ENCODE measurements at places on chromosomes 5 and 9.

DNA sequence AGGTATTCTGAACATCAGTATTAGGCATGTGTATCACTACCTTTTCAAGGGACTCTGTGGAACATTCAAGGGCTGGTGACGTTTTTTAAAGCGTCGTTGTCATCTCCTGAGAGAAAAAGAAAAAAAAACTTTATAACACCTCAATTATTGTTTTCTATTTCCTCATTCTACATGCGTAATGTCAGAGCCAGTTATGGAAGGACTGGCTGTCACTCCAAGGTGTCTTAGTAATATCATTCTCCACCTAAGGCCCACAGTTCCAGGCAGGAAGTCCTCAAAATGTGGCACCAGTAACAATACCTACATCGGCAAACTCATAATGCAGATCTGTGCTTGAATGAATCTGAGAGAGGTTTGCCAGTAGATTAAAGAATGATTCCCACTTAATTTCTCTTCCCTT is 210.2 kb downstream of the SAXO1 start:
- DNase-seq = no peak

DNA sequence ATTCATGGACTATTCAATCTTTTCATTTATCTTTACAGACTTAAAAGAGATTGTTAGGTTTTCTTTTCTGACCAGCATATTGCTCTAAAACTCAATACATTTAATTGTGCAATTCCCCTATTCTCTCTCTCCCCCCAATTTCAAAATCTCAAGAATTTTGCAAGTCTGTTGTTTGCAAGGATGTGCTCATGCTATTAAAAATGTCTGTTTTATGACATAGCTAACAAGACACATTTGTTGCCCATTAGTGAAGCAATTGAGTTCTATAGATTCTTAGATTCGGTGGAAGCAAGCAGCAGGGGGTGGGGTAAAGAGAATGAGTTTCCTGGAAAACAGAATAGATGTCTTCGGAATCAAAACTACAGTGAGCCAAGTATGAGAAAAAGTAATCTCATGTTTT is 8.5 kb upstream of the CSNK1A1 start:
- no peak for DNase-seq

GRCh38 chr9:125815568-125815967 is 68.4 kb downstream of the PBX3 start:
- DNase-seq = no peak

GRCh38 chr9:121584421-121584820 is 67.0 kb upstream of the DAB2IP start:
- DNase-seq = no peak

DNA sequence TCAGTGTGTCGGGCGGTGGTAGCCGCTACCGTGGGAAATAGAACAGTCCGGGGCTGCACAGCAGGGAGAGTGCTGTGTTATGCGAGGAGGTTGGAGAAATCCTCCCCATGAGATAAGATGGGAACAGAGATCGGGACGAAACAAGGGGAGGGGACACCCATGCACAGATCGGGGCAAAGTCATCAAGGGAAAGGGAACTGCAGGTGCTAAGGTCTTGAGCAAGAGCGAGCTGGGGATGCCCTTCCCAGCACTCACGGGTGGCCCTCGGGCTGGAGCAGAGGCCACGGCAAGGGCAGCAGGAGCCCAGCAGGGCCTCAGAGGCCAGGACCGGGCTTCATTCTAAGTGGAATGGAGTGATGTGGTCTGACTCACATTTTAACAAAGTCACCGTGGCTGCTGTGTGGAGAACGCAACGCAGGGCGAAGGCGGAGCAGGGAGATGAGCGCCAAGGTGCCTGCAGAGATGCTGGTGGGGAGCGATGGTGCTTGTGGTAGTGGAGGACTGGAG is 7.7 kb downstream of the IL13 start:
- no peak for DNase-seq

DNA sequence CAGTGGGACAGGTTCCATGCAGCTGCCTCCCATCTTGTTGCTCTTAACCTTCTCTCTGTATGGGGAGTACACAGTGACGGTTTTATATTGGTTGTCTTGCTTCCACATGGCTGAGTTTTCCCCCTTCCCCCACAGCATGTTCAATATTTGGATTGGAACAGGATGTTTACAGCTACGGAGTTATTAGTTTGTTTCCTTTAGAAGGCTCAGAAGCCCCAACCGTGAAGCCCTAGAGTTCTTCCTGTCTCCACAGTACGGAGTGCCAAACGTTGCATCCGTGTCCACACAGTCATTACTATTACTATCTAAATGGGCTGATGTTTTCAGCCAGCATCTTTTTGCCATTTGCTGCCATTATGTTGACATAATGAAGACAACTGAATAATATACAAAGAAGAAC is 277.5 kb downstream of the MARCHF11 start:
- no peak for DNase-seq

GRCh38 chr9:124197177-124198095 is 60.3 kb upstream of the NEK6 start:
- no peak for DNase-seq

DNA sequence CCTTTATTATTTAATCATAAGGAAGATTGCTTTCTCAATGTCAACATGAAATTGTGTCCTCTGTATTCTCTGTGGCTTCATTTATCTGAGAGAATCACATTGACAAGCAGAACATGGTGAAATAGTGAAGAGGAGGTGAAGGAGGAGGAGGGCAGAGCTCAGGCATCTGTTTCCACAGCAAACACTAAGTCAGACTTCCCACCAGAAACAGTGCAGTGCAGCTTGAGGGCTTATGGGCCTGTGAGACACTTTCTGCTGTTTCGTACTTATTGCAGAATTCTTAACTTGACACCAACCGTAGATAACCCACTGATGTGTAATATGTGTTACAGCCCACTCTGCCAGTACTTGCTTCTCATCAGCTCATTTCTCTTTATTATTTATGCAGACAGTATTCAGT is 386.3 kb downstream of the DIRAS2 start:
- no peak for DNase-seq

DNA sequence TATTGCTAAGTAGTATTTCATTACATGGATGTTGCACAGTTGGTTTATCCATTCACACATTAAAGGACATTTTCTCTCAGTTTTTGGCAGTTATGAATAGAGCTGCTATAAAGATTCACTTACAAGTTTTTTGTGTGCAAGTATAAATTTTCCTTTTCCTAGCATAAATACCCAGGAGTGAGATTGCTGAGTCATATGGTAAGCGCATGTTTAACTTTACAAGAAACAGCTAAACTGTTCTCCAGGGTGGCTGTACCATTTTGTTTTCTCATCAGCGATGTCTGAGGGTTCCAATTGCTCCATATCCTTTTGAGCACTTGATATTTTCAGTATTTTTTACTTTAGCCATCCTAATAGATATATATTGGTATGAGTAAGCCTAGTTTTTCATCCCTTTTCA is 16.4 kb upstream of the ABCA1 start:
- DNase-seq = no peak

DNA sequence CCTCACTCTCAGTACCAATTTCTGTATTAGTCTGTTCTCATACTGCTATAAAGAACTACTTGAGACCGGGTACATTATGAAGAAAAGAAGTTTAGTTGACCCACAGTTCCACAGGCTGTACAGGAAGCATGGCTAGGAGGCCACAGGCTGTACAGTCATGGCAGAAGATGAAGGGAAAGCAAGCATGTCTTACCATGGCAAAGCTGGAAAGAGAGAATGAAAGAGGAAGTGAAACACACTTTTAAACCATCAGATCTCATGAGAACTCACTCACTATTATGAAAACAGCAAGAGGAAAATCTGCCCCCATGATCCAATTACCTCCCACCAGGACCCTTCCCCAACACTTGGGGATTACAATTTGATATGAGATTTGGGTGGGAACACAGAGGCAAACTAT is 698.8 kb downstream of the CDH9 start:
- DNase-seq = no peak

DNA sequence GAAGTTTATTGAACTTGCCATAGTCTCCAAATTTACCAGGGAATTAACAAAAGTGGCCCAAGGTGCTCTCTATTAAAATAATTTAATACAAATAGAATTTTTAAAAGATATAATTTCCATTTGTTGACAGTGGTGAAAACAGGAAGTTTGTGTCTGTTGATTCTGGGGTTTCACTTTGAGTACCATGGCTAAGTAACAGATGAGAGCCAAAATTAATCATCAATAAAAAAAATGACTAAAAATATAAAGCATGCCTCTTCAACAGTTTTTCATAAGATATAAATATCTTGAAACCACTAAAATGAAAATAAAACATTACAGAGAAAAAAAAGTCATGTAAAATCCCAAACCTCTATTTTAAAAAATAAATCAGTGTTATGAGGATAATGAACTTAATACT is 49.8 kb downstream of the SGCD start:
- no peak for DNase-seq

GRCh38 chr5:4627131-4627530 is 513.0 kb upstream of the ADAMTS16 start:
- DNase-seq = no peak

DNA sequence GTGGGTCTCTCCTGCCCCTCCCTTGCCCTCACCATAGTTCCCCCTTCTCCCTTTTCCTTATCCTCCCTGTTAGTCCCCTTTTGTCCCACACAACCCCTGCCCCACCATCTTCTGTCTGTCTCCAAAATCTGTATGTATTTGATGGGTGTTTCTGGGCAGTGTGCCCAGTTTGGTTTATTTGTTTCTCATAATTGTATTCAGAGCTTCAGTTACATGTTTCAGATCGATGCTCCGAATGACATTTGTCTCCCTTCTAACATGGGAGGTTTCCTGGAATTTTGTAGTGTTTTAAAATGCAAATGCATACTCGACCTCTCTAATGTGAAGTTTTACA is 22.2 kb downstream of the FBXL7 start:
- no peak for DNase-seq

DNA sequence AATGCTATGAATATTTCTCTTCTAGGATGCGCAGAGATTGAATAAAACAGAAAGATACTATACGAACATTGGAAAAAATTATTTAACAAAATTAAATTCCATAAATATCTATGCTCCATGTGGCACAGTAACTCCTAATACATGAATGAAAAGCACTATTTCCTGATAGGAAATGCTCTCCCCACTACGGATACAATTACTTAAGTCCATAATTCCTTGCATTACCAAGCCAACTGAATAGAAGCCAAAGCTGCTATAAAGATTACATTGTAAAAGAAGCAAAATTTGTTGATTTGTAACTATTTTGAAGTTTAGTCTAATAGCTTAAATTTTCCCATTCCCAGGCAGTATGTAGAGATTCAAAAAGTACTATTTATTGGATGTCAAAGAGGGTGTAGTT is 61.8 kb upstream of the SNX2 start:
- DNase-seq = no peak

DNA sequence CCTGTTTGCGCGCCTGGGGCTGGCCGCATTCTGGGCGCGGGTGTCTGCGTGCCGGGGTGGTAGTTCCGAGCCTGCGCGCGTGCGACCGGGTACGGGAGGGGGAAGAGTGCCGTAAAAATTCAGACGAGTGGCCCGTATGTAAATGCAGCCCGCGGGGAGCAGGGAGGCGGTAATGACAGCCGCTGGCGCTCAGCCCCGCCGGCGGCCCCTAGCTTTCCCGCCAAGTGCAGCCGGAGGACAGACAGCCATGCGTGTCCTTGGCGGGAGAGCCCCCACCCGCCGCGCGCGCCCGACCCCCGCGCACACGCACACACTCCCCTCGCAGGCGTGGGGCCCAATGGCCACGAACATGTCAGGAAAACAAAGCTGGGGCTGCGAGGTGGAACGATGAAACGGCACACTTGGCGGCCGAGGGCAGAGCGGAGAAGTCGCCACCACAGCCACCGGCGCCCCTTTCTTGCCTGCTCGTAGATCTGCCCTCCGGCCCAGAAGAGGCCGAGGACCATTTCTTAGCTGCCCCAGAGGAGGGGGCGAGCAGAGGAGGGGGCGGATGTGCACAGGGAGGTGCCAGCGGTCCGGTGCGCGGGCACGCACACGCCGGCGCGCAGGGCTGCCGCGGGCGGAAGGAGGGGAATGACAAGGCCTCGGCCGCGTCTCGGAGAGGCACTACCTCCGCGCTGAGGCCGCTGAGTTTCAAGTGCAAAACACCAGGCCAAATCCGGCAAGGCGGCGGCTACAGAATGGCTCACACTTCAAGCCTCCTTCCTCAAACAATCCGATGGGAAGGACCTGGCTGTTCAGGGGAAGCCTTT is 208.4 kb downstream of the MEF2C start:
- no peak for DNase-seq

DNA sequence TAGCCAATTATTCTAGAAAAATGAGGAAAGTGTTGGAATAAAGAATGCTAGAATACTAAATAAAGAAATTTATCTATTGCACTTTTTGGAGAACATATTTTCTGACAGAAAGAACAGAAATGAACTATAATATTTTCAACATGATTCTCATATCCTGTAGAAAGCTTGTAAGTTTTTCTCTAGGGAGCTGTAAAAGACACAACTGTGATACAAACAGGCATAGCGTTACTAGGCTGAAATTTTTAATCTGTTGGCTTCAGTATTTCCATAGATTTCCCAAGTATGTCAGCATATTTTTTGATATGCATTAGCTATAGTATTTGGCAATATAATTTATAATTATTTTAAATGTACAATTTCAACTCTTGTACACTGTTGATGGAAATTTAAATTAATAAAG is 31.3 kb downstream of the ANXA1 start:
- DNase-seq = no peak

DNA sequence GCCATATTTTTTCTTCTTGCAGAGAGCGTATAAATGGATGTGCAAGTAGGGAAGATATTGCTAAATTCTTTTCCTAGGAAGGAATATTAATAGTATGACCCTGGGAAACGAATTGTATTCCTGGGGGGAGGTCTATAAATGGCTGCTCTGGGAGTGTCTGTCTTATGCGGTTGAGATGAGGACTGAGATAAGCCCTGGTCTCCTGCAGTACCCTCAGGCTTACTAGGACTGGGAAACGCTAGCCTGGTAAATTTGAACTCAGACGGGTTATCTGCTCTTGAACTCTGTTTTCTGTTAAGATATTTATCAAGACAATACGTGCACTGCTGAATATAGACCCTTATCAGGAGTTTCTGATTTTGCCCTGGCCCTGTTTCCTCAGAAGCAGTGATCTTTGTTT is 1126.4 kb upstream of the C9orf72 start:
- no peak for DNase-seq

- no peak for DNase-seq
Observed at GRCh38 chr9:95778957-95779356, 96.5 kb upstream of the ERCC6L2 start.

GRCh38 chr5:132414634-132415378 is 45.3 kb downstream of the SLC22A5 start:
- DNase-seq = no peak

- DNase-seq = no peak
Observed at GRCh38 chr5:65359569-65359968, 122.2 kb downstream of the ADAMTS6 start.

DNA sequence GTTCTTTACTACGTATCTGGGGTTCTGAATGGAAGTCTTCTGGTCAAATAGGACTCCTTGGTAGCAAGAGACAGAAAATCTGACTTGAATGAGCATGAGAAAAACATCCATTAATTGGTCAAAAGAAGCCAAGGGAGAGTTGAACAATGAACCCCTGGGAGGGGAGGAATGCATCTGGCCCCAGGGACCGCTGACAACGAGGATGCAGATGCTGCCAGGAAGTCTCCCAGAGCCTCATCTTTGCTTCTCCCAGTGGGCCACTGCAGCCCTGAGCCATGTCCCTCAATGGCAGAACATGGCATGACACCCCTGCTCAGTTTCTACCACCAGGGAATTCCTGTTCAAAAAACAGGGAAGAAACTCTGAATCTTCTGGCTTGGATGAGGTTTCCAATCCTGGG is 50.5 kb upstream of the ICE1 start:
- DNase-seq = no peak

- DNase-seq = peak; percentile 38
Observed at GRCh38 chr5:151770383-151771258, 1.1 kb upstream of the G3BP1 start.

Data from stimulated activated CD4-positive, alpha-beta T cell treated with anti-CD3 and anti-CD28 coated beads, Interleukin-1b, Interleukin-23, amount 100 ng/mL, for 4 hours (primary cell).